ENCODE measurements at places on chromosomes 7 and 10.

GRCh38 chr7:112147793-112148361, 58.3 kb downstream of the DOCK4 start:
- no peak for DNase-seq

GRCh38 chr10:80172896-80173295, 32.4 kb downstream of the ANXA11 start:
- DNase-seq, result no peak

DNA sequence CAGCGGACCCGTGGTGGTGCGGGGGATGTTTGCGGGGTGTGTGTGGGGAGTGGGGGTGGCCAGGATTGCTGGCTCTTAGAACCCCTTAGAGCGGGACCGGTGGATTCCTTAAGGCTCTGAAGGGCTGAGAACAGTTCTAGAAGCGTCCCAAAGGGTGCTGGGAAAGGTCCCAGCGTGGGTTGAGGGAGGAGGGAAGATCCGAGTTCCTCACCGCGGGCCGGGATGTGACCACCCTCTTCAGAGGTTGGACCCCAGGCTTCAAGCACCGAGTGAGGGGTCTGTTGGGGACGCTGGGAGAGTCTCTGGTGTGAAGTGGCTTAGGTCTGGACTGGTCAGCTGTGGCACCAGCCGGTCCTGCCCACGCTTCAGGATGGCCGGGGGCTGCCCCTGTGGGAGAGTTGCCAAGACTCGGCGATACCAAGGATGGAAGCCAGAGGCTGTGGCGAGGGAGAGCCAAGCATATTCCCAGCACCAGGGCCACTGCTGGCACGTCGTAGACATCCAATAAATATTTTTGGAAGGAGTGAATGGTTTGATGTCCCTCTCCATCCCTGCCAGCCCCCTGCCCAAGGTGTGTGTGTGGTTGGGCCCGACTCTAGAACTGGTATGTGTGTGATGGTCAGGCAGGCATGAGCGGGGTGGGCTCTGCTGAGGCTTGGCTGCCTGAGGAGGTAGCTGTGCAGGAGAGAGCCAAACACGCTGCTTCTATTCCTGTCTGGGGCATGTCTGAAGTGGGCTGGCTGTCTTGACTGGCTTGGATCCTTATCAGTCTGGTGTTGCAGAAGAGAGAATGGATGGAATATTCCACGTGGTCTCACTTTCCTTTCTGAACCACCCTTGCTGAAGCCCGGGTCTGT, 19.2 kb downstream of the ZNF775 start:
- DNase-seq, result no peak

GRCh38 chr10:100482181-100482833, 19.5 kb downstream of the WNT8B start:
- peak; percentile 22 for DNase-seq

DNA sequence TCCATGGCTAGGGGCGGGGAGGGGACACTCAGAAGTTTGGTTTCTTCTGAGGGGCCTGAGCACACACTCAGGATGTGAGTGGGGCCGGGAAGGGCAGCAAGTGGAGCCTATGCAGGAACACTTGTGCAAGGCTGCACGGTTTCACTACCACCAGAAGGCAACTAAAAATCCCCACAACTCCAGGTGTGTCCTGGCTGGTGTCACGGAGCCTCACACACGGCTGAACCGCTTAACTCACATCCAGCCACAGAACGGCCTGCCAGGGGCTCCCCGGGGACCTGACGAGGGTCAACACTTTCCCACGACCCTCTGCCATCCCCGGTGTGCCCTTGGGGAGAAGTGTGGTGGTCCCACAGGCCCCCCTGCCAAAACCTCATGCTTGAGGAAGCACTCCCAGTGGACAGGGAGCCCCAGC, 173.9 kb downstream of the ELFN1 start:
- no peak for DNase-seq

GRCh38 chr7:22183522-22184280, 173.3 kb downstream of the RAPGEF5 start:
- no peak for DNase-seq

DNA sequence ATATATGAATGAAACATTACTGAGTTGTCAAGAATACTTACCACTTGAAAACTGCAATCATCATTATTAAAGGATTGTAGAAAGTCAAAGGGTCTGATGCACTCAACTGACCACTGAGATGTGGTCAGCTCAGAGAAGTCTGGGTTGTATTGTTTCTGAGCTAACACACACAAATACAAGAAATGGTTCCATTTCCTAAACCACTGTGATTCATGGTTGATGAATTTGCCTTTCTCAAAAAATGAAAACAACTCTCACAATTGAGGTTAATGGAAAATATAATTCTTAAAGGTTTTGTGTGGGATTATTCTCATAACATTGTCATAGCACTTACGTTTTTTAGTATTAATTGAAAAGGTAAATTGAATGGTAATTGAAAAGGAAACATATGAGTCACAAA, 45.6 kb upstream of the TAS2R16 start:
- no peak for DNase-seq

DNA sequence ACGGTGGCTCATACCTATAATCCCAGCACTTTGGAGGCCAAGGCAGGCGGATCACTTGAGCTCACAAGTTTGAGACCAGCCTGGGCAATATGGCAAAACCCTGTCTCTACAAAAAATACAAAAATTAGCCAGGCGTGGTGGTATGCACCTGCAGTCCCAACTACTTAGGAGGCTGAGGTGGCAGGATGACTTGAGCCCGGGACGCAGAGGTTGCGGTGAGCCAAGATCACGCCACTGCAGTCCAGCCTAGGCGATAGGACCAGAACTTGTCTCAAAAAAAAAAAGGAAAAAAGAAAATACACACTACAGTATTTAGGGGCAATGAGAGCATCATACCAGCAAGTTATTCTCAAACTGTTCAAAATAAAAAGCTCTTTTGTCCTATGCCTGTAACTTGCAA, 59.5 kb downstream of the ABI1 start:
- DNase-seq, result no peak

GRCh38 chr7:55521512-55521911, 50.8 kb downstream of the VOPP1 start:
- no peak for DNase-seq

DNA sequence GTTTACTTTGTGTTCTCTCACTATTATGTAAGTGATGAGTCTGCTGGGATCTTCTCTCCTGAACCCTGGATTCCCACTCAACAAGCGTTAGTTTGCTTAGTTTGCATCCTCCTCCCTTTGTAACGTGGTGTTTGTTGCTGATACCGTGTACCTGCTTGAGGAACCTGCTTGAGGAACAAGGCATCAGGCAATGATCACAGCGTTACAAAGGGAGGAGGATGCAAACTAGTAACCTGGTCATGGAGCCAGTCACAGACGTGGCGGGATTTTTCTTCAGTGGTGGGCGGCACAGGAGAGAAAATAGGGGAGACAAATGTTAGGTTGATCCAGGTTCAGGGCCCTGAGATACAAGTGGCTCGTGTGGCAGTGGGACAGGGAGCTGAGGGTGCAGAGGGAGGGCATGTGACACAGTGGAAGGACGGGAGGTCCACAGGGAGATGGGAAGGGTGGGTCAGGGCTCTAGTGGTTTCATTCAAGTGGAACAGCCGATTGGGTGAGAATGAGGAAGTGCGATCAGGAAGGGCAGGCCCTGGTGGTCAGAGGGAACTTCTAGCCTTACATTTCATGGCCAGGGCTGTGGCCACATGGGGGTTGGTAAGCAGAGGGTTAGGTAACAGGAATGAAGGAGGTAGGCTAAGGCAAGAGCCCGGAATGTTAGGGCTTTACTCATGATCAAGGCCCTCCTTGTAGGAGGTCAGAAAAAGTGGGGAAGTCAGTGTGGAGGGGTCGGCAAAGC, 38.0 kb downstream of the SNX10 start:
- DNase-seq, result no peak

- DNase-seq, result no peak
Measured at GRCh38 chr7:25901658-25902057, 250.3 kb upstream of the NFE2L3 start.

DNA sequence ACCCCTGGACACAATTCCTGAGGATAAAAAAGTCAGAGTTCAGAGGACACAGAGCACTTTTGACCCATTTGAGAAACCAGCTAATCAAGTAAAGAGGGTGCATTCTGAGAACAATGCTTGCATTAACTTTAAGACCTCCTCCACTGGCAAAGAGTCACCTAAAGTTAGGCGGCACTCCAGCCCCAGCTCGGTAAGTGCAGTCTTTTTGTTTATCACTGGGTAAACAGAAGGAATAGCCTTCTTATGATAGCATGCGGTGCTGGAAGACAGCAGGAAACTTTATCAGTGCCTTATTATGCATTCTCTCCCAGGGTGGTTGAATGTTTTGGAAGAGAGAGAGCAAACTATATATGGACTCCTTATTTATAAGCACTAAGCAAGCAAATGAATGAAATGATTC, 130.5 kb downstream of the CDK14 start:
- no peak for DNase-seq
